Airway epithelial cell (primary cell): ENCODE measurements at places on chromosomes 7 and 10. TPM values are rescaled to one million over a fixed set of nuclear protein-coding genes. Genes with fewer than 3 reads are reported as not detected.

CFAP46 gene
- 0.79 and 1.6 TPM in 2 replicates for total RNA-seq

TNRC18 gene
- 66.9 and 88.8 TPM in 2 replicates for total RNA-seq

EEPD1 gene
- total RNA-seq = 0.79 and 0.85 TPM in 2 replicates

CCM2 gene
- total RNA-seq = 44.0 and 54.0 TPM in 2 replicates

NUTM2E gene
- not detected in 2 replicates for total RNA-seq

ACTL6B gene
- total RNA-seq = not detected in 2 replicates

RNF148 gene
- total RNA-seq = not detected in 2 replicates

PNLIPRP3 gene
- 12.0 and 13.5 TPM in 2 replicates for total RNA-seq

CNTNAP2 gene
- total RNA-seq = 4.3 and 7.3 TPM in 2 replicates

FOXI2 gene
- not detected in 2 replicates for total RNA-seq

RBP3 gene
- not detected in 2 replicates for total RNA-seq

PAPOLB gene
- not detected in 2 replicates for total RNA-seq

ENO4 gene
- not detected in 2 replicates for total RNA-seq

CCDC3 gene
- total RNA-seq = 15.7 and 16.6 TPM in 2 replicates

CCDC146 gene
- 0.65 and 1.5 TPM in 2 replicates for total RNA-seq
